Activated CD4-positive, CD25-positive, alpha-beta regulatory T cell treated with anti-CD3 and anti-CD28 coated beads, Interleukin-2, amount 50 U/mL, for 72 hours (primary cell): ENCODE measurements at places on chromosomes 4 and X.

DNA sequence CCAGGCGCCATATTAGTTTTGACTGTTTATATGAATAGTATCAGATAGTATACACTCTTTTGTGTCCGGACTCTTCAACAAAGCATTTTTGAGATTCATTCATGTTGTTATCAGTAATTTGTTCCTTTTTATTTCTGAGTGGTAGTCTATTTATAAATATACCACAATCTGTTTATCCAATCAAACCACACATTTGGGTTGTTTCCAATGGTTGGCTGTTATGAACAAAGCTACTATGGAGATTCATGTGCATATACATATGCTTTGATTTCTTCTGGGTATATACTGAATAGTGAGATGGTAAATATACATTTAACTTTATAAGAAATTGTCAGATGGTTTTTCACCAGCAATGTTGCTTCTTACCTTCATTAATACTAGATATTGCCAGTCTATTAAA is 36.8 kb upstream of the TAPT1 start:
- DNase-seq, result no peak

DNA sequence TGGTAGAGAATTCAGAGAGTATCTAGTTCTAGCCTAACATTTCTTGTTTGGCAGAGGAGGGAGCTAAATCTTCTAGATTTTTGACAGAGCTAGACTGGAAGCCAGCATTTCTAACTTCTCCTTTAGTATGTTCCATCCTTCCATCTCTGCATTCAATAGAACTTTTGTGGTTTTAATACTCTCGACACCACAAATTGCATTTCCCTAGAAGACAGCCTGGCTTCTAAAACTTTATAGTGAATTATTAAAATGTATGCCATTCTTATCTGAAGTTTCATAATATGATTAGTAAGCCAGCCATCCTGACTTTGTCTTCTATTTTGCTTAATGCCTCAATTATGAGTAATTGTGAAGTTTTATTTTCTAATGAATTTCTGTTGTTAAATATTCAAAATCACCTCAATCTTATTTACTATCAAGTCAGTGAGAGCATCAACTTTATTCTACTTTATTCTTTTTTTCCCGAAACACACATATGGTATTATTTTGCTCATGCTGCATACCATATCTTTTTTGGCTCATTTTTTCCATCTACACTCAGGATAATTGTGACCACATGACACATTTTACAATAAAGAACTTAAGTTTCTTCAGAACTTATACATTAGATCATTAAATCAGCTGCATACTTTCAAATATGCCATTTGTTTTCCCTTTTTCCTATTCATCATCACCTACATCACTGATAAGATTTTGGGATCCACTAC is 30.2 kb downstream of the EDNRA start:
- DNase-seq, result no peak

GRCh38 chr4:110501826-110502225 is 25.9 kb downstream of the ENPEP start:
- no peak for DNase-seq

DNA sequence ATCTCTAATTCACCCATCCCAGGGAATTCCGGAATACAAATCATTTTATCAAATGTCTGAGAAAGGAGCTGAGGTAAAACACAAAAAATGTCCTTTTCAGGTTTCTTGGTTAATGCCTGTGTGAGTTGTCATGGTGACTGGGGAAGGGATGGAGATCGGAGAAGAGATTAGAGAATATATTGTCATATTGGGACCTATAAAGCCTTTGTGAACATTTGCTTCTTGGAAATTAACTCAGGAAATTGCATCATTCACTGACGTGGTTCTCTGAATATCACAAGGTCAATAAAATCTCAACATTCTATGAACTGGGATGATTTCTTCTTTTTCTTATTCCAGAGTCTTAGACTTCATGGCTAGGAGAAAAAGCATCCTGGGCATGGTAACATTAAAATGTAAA is 174.8 kb upstream of the GLRA2 start:
- no peak for DNase-seq

DNA sequence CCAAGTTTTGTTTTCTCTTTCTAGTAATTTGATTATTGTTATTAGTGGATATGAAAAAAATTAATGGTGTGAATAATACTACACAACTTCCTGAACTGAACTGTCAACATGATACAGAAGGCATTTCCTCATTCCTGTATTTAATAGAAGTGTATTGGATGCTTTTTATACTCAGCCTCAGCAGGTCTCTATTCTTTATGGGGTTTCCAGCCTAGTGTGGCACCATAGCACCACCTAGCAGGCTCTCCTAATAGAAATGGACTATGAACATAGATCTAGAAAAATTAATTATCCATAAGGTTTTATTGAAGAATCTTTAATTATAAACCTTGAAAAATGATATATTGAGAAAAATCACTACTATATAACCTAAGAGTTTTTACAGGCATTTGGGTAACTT is 52.4 kb downstream of the GLRB start:
- DNase-seq, result no peak

DNA sequence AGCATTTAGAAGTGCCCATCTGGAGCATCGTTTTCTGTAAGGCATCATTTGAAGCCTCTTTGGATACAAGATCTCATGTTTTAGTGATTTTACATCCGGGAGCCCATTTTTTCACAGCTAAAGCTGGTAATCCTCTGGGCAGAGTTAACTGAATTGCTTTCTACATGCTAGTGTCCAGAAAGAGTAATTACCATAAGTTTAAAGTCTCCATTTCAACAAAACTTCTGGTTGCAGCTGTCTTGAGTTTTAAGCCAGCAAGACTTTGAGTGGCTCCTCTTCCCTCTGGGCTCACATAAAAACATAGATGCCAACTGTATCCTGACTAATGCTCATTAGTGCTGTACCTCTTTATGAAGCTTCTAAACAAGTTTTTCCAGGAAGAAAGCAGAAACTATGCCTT is 65.4 kb downstream of the GPRIN3 start:
- no peak for DNase-seq

DNA sequence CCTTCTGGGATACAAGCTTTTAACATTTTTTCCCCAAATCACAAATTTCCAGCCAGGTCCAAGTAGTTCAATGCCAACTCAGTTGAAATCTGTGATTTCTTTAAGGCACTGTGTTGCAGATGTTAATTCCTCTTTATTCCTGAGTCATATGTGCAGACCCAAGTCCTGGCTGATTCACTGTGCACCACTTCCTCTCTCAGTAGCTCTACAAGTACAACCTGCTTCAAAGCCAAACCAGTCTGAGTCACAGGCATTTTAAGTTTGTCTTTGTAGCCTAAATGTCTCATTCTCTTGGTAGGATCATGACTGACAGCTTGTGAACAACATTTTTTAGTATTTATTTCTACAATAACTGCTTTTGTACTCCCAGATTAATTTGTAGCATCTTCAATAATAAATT is 165.6 kb upstream of the S100G start:
- no peak for DNase-seq

DNA sequence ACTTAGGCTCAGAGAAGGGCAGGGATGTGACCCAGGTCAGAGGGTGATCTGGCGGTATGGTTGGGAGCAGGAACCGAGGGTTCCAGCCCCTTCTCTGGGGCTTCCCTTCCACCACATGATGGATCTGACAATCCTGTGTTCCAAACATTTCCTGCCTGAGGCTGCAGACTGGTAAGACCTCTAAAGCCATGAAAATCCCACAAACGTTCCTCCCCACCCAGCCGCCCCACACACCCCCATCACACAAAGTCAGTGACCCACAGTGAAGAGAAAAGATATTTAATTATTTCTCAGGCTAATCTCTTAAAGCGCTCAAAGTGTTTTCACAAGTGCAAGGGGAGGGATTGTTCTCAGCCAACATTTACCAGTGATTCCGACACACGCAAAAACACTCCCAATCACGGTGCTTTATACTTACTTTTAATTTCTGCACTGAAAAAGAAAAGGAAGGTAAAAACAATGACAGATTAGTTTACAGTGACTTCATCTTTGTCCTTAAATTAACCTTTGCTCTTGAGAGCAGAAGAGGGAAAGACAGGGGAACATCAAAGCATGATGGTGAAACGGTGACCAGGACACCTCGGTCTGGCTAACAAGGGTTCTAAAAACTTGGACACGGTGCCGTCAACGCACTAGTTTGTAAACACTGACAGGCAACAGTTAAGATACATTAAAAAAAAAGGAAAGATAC is 42.4 kb downstream of the WDR1 start:
- DNase-seq, result no peak

- DNase-seq, result no peak
These were observed 894 bp upstream of the SH3RF1 start for GRCh38 chr4:169271692-169272007.

GRCh38 chrX:14865201-14865600 is 7.7 kb downstream of the FANCB start:
- DNase-seq, result no peak

GRCh38 chr4:151933122-151933827 is 172.5 kb upstream of the GATB start:
- DNase-seq, result no peak
